ENCODE measurements at places on chromosomes 2 and 18.

DNA sequence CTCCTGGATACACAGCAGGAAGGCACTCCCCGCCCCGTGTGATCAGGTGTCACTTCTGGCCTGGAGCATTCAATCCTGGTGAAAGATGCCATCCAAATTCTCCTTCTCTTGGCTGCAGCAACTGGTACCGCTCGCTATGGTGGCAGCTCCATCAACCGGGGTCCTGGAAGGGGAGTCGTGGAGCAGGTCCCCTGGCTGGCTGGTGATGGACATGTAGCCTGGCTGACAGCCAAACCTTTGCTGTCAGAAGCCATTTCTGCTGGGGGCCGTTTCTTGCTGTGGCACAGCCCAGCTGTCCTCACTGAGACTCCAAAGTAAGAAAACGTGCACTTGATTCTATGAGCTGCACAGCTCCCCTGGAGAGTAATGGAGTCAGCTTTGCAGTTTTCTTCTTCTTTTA, 7.1 kb upstream of the CYS1 start:
- DNase-seq = no peak

DNA sequence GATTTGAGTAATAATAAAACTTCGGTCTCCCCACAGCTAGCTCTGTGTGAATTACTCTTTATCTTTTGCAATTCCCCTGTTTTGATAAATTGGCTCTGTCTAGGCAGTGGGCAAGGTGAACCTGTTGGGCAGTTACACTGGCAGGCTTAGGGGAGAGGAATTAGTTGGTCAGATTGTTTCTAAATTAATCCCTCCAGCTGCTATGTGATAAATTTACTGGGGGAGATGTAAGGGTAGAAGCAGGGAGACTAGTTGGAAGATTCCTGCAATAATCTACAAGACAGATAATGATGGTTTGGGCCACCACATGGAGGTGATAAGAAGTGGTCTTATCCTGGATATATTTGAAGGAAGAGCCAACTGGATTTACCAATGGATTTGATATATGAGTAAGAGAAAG, 118.5 kb upstream of the TACR1 start:
- no peak for DNase-seq

DNA sequence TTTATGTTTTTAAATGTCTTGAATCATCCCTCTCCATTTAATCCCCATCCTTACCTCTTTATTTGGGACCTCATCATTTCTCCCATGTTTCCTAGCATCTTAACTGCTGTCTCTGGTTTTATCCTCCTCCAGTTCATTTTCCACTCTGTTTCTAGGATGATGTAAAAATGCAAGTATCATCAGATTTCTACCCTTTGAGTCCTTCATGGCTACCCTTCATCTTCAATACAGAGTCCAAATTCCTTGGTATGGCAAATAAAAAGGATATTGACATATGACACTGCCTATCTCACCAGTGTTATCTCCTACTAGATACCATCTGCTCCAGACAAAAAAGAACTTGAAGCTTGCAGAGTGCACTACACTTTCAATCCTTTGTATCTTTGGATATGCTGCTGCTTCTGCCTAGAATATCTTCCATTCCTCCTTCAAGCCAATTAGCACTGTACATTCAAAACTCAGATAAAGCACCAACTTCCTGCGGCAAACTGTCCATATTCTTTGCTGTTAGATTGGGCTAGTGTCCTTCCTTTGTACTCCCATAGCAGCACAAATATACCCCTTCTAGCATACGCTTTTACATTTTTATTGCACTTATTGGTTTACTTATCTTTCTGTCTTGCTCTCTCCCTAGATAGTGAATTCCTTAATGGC, 24.6 kb upstream of the TLK1 start:
- DNase-seq = no peak

GRCh38 chr2:65746931-65747675, 314.7 kb upstream of the SPRED2 start:
- no peak for DNase-seq
